ENCODE measurements at places on chromosomes 3 and 15.

DNA sequence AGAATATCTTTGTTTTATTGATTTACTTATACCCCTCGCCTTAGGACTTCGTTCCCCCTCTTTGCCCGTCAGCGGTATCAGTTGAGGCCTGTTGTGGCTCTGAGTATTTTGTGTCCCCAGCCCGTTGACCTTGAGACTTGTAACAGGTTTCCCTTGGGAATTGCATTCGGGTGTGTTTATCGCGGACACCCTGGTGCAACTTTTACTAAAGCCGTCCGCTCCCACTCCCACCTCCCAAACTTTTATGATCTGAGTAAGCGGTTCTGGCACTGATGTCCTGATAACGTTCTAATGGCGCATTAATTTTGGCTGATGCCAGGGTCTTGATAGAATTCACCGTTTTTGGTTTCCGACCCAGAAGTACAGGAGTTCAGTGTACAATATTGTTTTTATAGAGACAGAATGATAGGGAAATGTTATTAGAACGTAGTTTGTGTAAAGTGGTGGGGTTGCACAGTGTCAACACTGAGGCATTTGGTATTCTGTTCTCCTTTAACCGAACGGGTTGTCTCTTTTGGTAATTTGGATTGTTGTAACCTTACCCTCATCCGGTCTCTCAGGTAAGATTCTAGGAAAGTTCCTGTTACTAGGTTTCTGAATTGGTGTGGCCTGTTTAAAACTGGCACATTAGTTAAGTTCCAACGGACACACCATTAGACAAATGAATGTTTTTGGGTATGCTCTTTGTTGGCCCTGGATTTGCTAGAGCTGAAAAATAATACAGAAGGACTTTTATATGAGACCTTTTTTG lies 47.8 kb downstream of the OIP5 start:
- DNase-seq: peak; percentile 20

GRCh38 chr15:88465633-88466224 lies 1.5 kb downstream of the MRPL46 start:
- DNase-seq: peak; percentile 21

DNA sequence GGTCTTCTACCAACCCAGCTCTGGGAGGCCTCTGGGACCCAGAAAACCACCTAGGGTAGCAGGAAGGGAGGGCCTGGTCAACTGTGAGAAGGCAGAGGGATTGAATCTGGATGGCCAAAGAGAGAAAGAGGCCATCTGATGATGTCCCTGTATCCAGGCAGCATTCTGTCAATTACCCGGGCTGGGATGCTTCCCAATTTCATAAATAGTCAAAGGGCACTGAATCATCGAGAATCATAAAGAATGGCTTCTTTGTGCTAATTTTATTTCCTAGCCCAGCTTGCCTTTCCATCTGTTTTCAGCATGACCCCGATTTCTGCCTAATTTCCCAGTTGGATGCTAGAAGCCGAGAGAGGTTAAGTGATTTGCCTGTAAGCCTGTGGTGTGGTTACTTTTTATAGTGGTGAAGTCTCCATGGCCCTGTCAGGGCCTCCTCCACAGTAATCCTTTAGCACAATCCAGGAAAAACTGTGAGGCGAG lies 129.2 kb downstream of the FAM43A start:
- DNase-seq: no peak

GRCh38 chr3:168885028-168885427 lies 778.5 kb downstream of the MECOM start:
- DNase-seq: peak; percentile 60

GRCh38 chr3:75341324-75342067 lies 322.6 kb upstream of the FRG2C start:
- no peak for DNase-seq

DNA sequence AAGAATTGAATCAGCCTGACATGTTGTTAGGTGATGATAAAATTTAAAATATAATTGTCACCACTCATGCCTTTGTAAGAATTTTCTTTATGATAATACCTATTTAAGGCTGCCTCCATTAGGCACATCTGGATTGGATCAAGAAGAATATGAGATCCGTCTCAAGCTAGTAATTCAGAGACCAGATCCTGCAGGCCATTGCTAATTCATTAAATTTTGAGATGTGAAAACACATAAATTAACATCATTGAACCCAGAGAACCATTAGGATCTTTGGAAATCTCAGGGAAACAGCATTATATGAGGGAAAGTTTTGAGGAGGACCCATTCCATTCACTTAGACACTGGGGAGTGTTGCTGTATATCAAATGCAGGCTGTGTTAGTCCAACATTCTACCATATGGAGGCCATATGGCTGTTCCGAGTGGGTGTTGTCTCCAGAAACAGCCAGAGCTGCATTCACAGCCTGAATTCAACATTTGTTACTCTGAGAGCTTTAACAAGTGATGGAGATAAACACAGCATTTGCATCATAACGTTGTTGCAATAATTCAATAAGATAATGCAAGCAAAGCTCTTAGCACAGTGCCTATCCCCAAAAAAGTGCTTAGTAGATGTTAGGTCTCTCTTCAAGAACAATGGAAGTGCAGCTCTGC lies 67.4 kb downstream of the DTWD1 start:
- DNase-seq: peak; percentile 66

DNA sequence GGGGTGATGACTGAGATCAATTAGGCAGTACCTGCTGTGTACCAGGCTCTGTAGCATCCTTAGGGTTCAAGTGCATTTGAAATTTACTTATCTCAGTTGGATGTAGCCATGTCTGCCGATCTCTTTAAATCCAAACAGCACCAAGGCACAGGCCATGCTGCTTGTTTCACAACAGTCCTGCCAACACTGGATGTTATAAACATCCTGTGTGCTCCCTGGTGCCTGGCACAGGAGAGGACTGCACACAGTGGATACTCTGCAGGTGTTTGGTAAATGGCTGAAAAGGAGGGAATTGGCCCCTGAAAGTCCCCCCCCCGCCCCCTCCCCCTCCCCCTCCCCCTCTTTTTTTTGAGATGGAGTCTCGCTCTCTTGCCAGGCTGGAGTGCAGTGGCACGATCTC lies 27.0 kb downstream of the CTSH start:
- no peak for DNase-seq

- DNase-seq: peak; percentile 74
These were observed 115.4 kb upstream of the C15orf61 start for GRCh38 chr15:67405208-67406191.

- DNase-seq: no peak
These were observed 6.9 kb upstream of the KLHL40 start for GRCh38 chr3:42678447-42678846.

GRCh38 chr3:189322339-189322738 lies 150.6 kb downstream of the TPRG1 start:
- DNase-seq: no peak

DNA sequence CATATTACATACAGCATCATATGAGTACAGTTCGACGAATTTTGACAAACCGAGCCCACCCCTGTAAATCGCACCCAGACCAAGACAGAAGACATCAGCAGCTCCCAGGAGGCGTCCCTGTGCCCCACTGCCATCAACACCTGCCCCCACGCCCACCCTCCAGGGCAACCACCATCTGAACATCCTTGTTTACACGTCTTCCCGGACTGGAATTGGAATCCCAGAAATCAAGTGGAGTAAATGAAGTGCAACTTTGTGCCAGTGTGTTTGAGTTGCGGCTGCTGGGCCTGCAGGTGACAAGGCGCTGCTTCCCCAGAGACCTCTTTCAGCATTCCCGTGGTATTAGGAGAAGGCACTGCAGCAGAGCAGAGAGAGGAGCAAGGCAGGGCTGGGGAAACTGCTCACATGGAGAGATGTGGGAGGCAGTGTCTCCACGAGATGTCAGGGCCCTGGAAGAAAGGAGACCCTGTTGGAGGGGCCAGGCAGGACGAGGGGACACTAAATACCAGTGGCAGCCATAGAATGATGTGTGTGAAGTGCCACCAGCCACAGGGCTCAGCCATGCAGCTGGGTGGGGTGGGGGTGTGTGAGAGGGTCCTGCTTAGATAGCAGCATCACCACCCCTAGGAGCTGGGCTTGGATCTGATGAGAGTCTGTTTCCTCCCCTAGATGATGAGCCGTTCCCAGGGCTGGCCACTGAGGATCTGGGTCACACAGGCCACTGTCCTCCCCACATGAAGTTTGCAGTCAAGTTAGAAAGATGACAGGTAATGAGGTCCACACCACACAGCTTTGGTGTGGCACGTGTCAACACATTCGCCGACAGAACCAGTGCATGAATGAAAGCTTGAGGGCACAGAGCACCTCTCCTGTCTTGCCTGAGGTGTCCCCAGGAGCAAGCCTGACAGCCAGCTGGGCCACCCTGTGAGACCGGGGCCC lies 33.4 kb upstream of the PCSK6 start:
- no peak for DNase-seq

DNA sequence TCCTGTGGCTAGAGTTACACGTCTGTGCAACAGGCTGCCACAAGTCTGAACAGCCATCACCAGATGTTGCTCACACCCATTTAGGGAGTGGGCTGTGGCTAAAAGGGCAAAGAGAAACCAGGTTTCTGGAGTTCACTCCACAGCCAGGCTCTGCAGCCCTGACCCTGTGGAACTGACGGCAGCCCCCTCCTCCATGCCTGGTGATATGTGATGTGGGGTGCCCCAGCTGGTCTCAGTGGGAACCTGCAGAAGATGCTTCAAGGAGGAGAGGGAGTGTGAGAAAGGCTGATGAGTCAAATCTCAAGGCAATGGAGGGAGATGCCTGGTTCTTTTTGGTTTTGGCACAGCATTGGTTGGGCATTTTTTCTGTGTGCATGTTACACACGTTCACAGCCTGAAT lies 130.6 kb downstream of the TPRA1 start:
- no peak for DNase-seq

DNA sequence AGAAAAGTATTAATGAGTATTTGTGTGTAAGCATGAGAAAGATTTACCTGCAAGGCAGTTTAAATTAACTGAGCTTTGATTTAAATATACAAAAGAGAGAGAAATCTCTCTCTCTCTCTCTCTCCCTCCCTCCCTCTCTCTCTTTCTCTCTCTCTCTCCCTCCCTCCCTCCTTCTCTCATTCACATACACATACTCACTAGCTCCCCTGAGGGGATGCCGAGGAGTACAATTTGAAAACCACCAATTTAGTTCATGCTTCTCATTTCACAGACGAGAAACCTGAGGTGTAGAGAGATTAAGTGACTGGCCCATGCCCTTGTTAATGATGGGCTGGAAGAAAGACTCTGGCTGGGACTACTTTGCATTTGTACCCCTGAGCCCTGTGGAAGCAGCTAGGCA lies 59.4 kb downstream of the MECOM start:
- no peak for DNase-seq

- DNase-seq: no peak
These were observed 64.0 kb upstream of the CDAN1 start for GRCh38 chr15:42800731-42801474.

GRCh38 chr3:188929137-188929536 lies 242.6 kb upstream of the TPRG1 start:
- no peak for DNase-seq

DNA sequence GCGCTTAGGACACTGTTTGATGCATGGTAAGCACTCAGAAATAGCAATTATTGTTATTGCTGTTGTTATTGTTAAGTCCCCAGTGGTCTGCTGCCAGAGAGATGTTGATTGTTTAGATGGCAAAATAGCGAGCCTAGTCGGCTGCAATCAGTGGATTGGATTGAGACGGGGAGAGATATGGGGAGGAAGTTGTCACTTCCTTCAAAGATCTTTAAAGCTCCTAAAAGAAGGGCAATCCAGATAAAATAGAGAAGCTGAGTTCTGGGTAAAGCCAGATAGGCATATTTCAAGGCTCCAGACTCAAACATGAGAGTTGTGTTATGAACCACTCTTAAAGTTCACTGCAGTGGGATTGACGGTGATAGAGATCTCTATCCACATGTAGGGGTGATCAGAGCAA lies 64.5 kb downstream of the RYR3 start:
- DNase-seq: no peak

Data from fibroblast of skin of right quadriceps (primary cell).